ENCODE measurements at places on chromosomes 3 and 15.

DNA sequence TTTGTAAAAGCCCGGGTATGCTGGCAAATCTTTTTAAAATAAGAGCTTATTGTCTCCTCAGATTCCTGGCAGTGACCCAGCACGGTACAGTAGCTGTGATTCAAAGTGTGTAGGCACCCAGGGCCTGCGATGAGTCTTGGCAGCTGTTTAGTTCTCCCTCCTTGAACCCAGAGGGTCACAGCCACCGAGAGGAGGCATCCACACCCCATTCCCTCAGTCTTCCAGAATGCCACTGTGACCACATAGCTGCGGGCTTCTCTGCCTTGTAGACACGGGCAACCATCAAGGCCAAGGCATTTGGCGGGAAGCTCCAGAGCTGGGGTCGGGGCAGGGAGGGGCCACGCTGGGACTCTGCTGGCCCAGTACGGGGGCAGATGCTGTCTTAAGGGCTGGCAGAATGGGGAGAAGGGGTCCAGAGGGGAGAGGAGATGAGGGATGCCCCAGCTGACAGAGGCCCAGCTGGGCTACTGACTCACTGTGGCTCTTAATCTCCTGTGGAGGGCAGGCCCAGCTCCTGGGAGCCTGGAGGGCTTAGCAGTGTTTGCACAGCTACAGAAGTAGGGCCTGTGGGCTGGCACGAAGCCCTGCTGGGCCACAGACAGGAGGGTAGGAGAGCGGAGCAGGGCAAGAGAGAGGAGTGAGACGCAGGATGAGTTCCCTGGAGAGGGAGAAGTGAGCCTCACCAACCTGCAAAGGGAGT, 68.8 kb upstream of the DLG1 start:
- DNase-seq = no peak

DNA sequence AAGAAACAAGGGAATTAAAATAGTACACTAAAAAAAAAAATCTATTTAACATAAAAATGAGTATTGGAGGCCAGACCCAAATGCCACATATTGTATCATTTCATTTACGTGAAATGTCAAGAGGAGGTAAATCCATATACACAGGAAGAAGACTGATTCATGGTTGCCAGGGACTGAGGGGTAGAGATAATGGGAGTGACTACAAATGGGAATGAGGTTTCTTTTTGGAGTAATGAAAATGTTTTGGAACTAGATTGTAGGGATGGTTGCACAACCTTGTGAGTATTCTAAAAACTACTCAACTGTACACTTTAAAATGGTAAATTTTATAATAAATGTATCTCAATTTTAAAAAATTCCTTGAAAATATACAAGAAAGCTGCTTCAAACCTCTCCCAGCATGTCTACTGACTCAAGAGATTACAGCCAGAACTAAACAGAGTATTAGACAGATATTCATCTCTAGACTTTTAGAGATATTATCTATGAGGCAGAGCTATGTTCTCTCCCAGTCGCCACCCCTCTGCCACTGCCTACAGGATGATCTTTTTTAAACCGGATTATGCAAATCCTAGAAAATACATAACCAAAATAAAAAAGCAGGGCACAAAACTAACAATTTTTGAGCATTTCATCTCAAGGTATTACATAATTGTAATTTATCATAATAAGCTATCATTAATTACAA, 6.2 kb downstream of the HLTF start:
- no peak for DNase-seq

DNA sequence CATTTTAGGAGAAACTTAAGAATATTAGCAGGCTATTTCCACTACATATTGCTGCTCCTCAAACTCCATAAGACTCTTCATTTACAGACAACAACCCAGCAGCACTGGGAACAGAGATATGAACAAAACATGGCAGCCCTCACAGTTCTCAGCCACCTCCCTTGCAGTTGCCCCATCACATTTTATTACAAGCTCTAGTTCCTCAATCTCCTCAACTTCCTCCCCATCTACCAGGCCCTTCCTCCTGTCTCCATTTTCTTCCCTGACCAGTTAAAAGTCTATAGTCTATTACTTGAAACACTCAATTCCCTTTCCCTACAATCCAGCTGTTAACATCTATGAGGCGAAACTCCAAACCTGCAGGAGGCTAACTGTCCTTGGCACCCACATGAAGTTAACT, 412.5 kb downstream of the TBC1D5 start:
- no peak for DNase-seq

DNA sequence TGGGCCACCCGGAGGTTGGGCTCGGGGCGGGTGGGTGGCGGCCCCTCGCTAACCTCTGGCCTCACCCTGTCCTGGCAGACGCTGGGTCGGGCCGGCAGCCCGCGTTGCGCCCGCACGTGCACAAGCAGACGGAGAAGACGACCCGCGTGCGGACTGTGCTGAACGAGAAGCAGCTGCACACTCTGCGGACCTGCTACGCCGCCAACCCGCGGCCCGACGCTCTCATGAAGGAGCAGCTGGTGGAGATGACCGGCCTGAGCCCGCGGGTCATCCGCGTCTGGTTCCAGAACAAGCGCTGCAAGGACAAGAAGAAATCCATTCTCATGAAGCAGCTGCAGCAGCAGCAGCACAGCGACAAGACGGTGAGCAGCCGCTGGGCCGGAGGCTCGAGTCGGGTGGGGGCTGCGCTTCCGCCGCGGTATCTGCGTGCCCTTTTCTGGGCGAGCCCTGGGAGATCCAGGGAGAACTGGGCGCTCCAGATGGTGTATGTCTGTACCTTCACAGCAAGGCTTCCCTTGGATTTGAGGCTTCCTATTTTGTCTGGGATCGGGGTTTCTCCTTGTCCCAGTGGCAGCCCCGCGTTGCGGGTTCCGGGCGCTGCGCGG, 3.7 kb downstream of the ISL2 start:
- no peak for DNase-seq

- no peak for DNase-seq
These were observed 42.2 kb downstream of the SYN2 start for GRCh38 chr3:12046406-12046805.

DNA sequence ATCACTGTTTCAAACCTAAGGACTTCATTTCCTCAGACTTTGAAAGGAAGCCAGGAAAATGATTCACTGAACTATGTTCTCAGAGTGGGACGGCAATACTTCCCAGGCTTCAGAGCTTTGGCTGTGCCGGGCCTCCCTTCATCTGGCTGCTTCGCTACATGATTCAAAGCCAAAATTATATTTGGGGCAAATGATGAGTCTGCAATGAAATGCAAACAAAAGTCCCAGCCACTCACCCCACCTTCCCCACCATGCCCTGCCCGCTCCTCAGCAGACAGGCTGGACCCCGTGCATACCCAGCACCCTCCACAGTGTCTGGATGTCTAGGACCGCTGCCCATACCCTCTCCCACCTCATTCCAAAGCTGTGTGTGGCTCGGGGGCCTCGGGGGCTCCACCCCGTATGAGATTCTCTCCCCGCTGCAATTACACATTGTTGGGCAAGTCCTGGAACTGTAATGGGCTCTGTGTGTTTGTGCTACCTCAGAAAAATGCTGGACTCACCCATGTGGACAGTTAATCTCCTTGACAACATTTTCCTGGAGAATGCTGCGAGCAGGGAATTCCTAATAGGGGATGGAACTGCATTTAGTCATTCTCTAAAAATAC, 32.2 kb downstream of the ATP10A start:
- DNase-seq = no peak

Data from activated CD8-positive, alpha-beta memory T cell treated with anti-CD3 and anti-CD28 coated beads for 48 hours (primary cell).